ENCODE measurements at places on chromosomes 5 and 9. TPM values are rescaled to one million over a fixed set of nuclear protein-coding genes. Genes with fewer than 3 reads are reported as not detected.

SOX30 gene
- total RNA-seq, result not detected

SPOCK1 gene
- 1.0 TPM for total RNA-seq

SLC6A3 gene
- total RNA-seq, result not detected

ITGA1 gene
- total RNA-seq, result 61.1 TPM

SUSD1 gene
- 35.9 TPM for total RNA-seq

EDIL3 gene
- under 0.01 TPM for total RNA-seq

CARTPT gene
- not detected for total RNA-seq
